ENCODE measurements at places on chromosomes 6 and 20. TPM values are rescaled to one million over a fixed set of nuclear protein-coding genes. Genes with fewer than 3 reads are reported as not detected.

DNA sequence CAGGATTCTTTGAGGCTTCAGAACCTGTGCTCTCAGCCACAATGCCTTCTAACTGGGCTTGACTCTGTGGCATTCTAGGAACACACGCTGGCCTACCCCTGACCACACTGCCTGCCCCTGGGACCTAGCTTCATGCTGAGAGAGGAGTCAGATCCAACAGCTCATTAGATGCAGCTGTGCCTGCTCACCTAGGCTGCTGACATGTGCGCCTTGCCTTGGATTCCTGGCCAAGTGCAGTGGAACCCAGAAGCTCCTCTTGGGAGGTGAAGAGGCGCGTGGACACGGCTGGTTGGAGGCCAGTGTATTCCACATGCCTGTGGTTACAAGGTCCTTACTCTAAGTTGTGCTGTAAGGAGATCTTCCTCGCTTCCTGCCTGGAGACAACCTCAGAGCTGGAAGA, 24.7 kb upstream of the KCNK16 start:
- H3K27ac ChIP-seq: no peak overlapping the region
- H3K36me3 ChIP-seq: no peaks in the 10 kb centered on the region
- H3K4me1 ChIP-seq: no peaks in the 10 kb centered on the region
- DNase-seq: no peak
- H3K27me3 ChIP-seq: no peaks in the 10 kb centered on the region

DNA sequence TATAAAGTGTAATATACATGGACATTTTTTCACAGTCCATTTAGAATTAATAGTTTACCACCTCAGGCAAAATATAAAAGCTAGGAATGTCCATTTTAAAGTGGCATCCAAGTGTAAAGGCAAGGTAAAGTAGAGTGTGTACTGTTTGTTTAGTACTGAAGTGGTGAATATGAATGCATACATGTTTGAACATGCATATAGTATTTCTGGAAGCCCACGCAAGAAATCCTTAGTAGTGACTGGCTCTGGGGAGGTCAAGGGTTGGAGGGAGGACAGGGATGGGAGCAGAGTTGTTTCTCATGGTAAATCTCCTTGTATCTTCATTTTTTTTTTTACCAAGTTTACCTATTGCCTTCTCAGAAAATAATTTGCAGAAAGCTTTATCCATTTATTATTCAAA, 129.2 kb downstream of the UNC5CL start:
- no peak for DNase-seq
- H3K36me3 ChIP-seq: no peaks in the 10 kb centered on the region
- no peak overlapping the region for H3K27ac ChIP-seq
- no peaks in the 10 kb centered on the region for H3K27me3 ChIP-seq
- H3K4me3 ChIP-seq: no peak overlapping the region
- H3K4me1 ChIP-seq: no peaks in the 10 kb centered on the region

- H3K27me3 ChIP-seq: no peaks in the 10 kb centered on the region
- H3K4me3 ChIP-seq: no peak overlapping the region
- DNase-seq: no peak
- H3K4me1 ChIP-seq: 0 out of 2 replicates have a peak, but pooled peaks cover 6% of the 10 kb centered on the region
Observed at GRCh38 chr6:109059571-109060021, 35.0 kb downstream of the SESN1 start.

ENPP1 gene
- total RNA-seq: 4.6 TPM

- no peak overlapping the region for H3K4me3 ChIP-seq
- DNase-seq: no peak
- no peaks in the 10 kb centered on the region for H3K36me3 ChIP-seq
- peaks cover 10% of the 10 kb centered on the region for H3K4me1 ChIP-seq
- no peak overlapping the region for H3K27ac ChIP-seq
- no peaks in the 10 kb centered on the region for H3K27me3 ChIP-seq
Observed at GRCh38 chr6:40917603-40918002, 121.4 kb downstream of the UNC5CL start.

DNA sequence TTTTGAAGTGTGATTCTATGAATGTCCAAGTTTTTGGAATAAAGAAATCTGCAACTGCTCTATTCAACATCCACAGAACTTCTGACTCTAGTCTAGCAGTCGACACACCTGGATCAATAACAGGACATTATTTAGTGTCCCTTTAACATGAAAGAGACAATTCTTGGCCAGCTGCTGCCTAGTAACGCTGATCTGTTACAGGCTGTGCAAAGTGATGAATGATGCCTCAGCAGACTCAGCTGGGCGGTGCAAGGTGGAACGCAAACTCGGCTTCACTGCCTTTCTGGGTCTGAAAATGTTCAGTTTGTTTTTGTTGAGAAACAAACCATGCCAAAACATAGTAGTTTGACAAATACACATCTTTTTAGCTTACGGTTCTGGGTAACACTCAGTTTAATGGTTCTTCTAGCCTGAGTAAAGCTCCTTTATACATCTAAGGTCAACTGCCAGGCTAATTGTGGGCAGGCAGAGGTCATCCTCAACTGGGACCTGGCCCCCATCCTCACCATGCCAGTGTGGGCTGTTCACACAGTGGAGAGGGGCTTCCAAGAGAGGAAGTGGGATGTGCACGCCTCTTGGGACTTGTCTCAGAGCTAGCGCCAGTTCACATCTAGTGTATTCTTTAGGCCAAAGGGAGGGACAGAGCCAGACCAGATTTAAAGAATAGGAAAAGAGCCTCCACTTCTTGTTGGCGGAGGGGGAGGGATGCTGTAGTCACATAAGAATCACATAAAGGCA, 879.7 kb downstream of the QKI start:
- DNase-seq: no peak
- H3K27ac ChIP-seq: no peak overlapping the region
- no peaks in the 10 kb centered on the region for H3K4me1 ChIP-seq
- H3K36me3 ChIP-seq: no peaks in the 10 kb centered on the region
- no peaks in the 10 kb centered on the region for H3K27me3 ChIP-seq
- no peak overlapping the region for H3K4me3 ChIP-seq

GRCh38 chr6:123547216-123547978, 89.4 kb downstream of the TRDN start:
- no peaks in the 10 kb centered on the region for H3K36me3 ChIP-seq
- H3K27ac ChIP-seq: no peak overlapping the region
- no peak for DNase-seq
- H3K4me3 ChIP-seq: no peak overlapping the region
- no peaks in the 10 kb centered on the region for H3K27me3 ChIP-seq
- no peaks in the 10 kb centered on the region for H3K4me1 ChIP-seq

- H3K4me1 ChIP-seq: peaks cover 8% of the 10 kb centered on the region
- H3K27me3 ChIP-seq: no peaks in the 10 kb centered on the region
- H3K4me3 ChIP-seq: no peak overlapping the region
Observed at GRCh38 chr6:28710466-28711191, 184.9 kb downstream of the GPX5 start.

DNA sequence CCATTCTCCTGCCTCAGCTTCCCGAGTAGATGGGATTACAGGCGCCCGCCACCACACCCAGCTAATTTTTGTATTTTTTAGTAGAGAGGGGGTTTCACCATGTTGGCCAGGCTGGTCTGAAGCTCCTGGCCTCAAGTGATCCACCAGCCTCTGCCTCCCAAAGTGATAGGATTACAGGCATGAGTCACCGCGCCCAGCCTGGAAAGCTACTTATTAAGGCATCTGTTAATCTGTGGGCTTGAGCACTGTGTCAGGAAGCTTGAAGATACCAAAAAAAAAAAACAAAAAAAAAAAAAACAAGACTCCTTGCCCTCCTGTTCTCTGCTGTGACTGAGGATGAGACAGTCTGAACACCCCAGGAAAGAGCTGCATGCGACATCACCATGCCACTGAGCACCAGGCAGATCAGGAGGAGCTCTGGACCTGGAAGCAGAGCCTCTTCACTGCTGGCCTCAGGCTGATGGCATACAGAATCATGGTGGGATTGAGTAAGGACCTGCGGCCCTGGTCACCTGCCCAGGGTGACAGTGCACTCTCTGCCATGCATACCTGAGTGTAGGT, 166.5 kb upstream of the SNX9 start:
- no peaks in the 10 kb centered on the region for H3K4me1 ChIP-seq
- H3K36me3 ChIP-seq: peaks cover 1% of the 10 kb centered on the region
- no peak overlapping the region for H3K27ac ChIP-seq
- H3K27me3 ChIP-seq: no peaks in the 10 kb centered on the region
- no peak overlapping the region for H3K4me3 ChIP-seq

NELFE gene
- 82.0 TPM for total RNA-seq

CNBD2 gene
- total RNA-seq: 7.9 TPM

- no peaks in the 10 kb centered on the region for H3K27me3 ChIP-seq
- no peak overlapping the region for H3K27ac ChIP-seq
- no peaks in the 10 kb centered on the region for H3K4me1 ChIP-seq
Observed at GRCh38 chr6:90139272-90139817, 157.3 kb downstream of the BACH2 start.

CRISP2 gene
- total RNA-seq: not detected

TNFRSF21 gene
- total RNA-seq: 64.4 TPM

ATP6V1G2 gene
- total RNA-seq: 0.43 TPM

DNA sequence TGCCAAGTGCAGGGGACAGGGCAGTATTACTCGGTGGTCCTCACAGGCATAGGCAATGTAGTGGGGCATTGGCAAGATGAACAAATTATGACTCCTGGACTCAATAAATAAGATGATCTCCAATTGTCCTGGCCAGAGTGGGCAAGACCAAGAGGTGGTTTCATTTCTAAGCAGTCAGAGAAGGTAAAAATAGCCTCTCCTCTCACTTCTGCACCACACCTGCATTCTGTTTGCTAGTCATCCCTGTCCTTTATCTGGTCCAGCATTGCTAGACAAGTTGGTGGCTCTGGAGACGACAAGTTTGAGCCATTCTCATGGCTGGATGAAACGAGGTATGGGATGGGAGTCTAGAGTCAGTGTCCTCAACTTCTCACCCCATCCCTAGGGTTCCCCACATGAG, 83.0 kb downstream of the BANF2 start:
- no peak overlapping the region for H3K27ac ChIP-seq
- no peaks in the 10 kb centered on the region for H3K27me3 ChIP-seq
- DNase-seq: no peak
- no peak overlapping the region for H3K4me3 ChIP-seq

DNA sequence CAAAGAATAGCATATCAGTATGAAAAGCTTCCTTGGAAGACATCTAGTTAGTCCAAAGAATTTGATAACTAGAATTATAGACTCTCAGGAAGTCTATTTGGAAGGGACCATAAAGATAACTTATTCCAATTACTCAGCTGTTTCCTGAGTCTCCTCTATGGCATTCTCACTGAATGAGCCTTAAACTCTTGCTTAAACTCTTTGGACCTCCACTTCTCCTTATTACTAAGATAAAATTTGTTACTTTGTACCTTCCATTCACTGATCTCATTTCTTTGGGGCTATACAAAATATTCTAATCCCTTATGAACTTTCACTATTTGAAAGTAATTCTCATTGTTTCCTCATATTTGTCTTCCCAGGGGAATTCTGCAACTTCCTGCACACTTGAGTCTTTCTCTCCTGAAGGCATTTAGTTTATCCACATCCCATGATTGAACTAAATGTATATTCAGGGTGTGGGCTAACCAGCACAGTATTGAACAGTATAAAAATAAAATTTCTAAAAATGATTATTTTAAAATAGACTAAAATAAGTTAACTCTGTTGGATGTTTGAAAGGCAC, 67.1 kb upstream of the NOTCH4 start:
- no peaks in the 10 kb centered on the region for H3K36me3 ChIP-seq
- H3K4me3 ChIP-seq: no peak overlapping the region
- H3K27ac ChIP-seq: no peak overlapping the region
- no peaks in the 10 kb centered on the region for H3K4me1 ChIP-seq
- no peaks in the 10 kb centered on the region for H3K27me3 ChIP-seq

GRCh38 chr6:50030777-50031562, 9.2 kb upstream of the DEFB110 start:
- DNase-seq: peak; percentile 40
- no peak overlapping the region for H3K27ac ChIP-seq
- no peaks in the 10 kb centered on the region for H3K4me1 ChIP-seq
- H3K36me3 ChIP-seq: no peaks in the 10 kb centered on the region
- no peak overlapping the region for H3K4me3 ChIP-seq
